Activated CD4-positive, alpha-beta T cell treated with anti-CD3 and anti-CD28 coated beads, Interleukin-10, Interleukin-2, amounts not matched to agents 100 ng/mL and 50 ng/mL, durations not matched to agents 16 hours and 8 hours (primary cell): ENCODE measurements at places on chromosomes 2 and 18.

- no peak for DNase-seq
Observed at GRCh38 chr2:120222186-120223033, 790 bp downstream of the TMEM185B start.

GRCh38 chr2:974054-974453 lies 23.4 kb downstream of the SNTG2 start:
- no peak for DNase-seq

GRCh38 chr18:20971886-20972267 lies 139.7 kb downstream of the ROCK1 start:
- DNase-seq: peak; percentile 23

GRCh38 chr2:159072795-159073194 lies 104.4 kb downstream of the TANC1 start:
- no peak for DNase-seq

GRCh38 chr2:221402072-221402471 lies 170.0 kb downstream of the EPHA4 start:
- DNase-seq: no peak

GRCh38 chr2:225994748-225995405 lies 595.4 kb downstream of the NYAP2 start:
- DNase-seq: no peak

- peak; percentile 78 for DNase-seq
Observed at GRCh38 chr2:177239932-177240630, 24.4 kb downstream of the NFE2L2 start.

DNA sequence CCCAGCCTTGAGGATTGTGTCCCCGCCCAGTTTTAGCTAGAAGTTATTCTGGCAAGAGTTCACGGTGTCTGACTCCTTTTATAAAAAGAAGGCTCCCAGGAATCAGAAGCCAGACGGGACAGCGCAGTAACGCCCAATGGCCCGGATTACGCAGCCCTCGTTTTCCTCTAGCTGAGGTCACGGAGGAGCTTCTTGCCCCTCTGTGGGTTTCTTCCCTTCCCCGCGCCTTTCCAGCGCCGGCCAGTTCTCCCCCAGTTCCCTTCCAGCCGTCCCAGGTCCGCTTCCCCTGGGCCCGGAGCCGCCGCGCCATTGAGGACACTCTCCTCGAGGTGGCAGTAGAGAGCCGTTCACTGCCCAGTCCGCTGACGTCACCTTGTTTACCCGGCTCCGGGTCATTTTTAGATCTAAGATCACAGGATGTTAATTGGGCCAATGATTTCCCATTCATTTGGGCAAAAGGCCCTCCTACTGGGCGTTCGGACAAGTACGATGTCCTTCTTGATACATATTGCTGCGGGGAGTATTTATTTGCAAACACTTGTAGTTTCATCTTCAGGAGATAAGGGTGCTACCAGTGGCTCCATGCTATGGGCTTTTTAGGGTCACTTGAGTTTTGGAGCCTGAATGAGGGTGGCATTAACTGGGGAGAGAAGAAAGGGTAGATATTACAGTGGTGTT lies 81.5 kb upstream of the PPM1B start:
- DNase-seq: peak; percentile 88

DNA sequence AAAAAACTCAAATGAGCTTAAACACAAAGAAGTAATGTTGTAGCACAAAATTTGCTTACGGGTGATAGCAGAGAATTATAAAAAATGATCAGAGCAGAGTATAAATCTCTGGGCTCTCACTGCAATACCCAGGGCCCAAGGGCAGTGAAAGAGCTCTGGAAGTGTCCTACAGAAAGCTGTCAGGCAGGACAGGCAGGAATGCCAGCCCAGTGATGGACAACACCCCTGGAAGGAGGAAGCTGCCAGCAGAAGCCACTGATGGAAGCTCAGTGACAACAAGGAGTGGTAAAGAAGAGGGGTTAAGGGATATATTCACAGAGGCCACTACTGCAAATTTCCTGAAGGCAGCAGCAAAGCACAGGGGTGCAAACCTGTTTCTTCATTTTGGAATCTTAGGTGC lies 214.9 kb downstream of the L3MBTL4 start:
- DNase-seq: no peak
